T-cell (primary cell): ENCODE measurements at places on chromosomes 7 and 10.

GRCh38 chr7:134308548-134308947 lies 8.2 kb downstream of the SLC35B4 start:
- DNase-seq = no peak

GRCh38 chr10:74275755-74276290 lies 124.8 kb downstream of the ADK start:
- no peak for DNase-seq

DNA sequence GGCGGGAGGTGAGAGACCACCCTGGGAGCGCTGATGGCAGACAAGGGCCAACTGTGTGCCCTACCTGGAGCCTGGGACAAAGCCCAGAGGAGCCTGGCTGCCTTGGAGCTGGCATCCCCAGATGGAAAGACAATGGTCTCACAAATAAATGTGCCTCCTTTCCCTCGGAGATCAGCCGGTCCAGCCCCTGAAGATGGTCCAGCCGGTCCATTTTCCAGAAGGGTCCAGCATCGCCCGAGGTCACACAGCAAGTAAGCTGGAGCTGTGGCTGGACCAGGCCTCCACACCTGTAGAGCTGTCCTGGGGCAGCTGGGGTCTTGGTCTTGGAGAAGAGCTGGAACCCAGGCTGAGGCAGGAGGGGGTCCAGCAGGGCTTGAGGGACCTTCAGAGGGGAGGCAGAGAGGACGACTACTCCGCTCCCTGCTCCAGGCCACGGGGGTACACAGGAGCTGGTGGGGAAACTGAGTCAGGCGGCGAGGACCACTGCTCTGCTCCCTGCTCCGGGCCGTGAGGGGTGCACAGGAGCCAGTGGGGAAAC lies 3.6 kb downstream of the ELFN1 start:
- no peak for DNase-seq

DNA sequence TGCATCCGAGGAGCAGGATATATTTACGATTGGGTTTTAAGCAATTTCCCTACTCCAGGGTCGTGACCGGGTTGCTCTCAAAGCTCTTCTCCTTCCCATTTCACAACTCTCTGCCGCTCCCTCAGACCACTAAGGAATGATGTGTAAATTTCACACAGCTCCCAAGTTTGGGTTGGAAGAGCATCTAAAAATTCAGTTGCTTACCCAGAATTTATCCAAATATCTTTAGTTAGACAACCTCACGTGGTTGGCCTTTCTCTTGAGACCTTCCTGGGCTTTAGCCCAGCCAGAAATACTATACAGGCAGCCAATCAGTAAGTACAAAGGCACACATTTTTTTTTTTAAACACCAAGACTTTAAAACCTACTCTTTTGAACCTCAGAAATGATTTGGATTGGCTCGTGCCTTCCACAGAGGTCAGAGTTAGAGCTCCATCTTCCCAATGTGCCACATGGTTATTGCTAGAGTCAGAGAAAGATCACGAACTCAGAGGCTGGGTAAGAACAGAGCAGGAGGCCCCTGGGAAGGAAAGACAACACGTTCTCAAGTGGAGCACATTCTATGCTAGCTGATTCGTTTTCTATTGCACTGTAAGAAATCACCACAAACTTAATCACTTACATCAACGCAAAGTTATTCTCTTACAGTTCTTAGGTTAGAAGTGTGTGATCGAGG lies 335.4 kb upstream of the MGMT start:
- DNase-seq = no peak

DNA sequence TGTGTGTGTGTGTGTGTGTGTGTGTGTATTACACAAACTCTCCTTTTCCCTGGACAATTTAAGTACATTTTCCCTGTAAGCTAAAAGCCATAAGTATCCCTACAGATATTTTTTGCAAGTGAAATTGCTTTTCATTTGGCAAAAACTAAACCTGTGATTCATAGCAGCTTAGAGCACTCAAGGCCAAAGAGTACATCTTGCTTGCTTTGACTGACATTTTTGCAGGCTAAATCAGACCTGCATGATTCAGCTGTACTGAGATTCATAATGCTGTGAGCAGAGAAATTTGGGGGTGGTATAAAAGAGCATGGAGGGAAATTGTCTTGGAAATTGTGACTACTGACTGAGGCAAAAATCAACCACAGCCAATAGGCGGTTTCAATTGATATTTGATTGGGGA lies 500.4 kb downstream of the GFRA1 start:
- DNase-seq = no peak

GRCh38 chr7:140080919-140081318 lies 18.2 kb upstream of the PARP12 start:
- no peak for DNase-seq

- no peak for DNase-seq
Measured at GRCh38 chr7:74627661-74628411, 29.7 kb upstream of the GTF2I start.

DNA sequence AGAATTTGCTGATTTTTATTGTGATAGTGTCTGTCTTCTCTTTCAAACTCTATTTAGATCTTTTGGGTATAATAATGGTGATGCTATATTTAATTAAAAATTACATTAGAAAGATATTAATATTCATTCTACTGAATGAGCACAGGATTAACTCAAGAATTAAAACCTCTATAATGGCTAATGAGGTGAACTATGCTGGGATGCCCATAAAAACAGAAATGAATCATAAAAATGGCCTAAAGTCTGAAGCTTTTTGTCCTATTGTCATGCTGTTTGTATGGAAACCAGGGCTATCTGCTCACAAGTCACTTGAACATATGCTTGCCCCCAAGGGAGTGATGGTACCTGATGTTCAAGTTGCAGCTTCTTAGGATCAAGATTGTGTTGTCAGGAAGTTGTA lies 76.2 kb upstream of the ICA1 start:
- DNase-seq = no peak

DNA sequence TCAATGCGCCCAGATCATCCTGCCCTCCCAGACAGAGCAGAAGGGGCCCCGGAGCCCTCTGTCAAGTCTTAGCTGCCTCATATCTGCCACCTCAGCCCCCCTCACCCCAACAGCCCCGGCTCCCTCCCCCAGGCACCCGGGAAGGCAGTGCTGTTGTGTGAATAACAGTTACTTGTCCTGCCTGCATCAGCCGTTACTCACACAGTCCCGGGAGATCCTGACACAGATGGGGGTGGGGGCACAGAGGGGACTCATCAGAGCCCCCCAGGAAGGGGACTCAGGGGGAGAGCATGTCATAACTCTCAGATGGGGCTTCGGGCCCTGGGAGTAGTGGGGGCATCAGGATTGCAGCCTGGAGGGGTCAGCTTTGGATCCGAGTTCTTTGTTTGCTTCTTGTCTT lies 12.4 kb upstream of the SERPINE1 start:
- DNase-seq = no peak

DNA sequence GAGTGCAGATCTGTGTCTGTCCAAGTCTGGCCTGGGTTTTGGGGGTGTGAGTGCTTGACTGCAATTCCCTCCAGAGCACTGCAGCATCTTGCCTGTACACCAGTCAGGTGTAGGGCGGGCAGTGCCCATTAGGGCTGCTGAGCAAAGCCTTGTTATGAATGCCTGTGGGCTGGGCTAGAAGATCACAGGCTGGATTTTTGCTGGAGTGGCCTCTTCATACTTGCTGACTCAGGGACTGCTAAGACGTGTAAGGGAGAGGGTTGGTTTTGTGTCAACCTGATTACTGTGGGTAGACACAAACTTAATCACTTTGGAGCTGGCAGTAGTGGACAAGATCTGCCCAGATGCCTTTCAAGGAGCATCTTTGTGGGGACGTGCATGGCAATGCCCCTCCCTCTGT lies 29.6 kb downstream of the DMBT1 start:
- no peak for DNase-seq

DNA sequence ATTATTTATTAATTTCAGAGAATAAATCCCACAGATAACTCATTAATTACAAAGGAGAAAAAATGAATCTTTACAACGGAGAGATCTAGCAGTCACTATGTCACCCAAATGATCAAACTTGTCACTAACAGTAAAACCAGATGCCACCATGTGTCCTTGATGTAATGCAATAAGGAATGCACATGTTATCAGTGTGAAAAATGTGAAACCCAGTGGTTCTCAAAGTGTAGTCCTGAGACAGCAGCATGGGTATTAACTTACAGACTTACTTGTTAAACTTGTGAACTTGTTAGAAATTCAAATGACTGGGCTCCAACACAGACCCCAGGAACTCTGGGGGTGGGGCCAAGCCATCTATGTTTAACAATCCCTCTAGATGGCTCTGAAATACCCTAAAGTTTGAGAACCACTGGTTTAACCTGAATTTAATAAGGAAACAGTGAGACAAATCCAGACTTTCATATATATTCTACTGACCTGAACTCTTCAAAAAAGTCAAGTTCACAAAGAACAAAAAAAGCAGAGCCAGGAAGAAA lies 77.4 kb downstream of the RNLS start:
- DNase-seq = no peak

DNA sequence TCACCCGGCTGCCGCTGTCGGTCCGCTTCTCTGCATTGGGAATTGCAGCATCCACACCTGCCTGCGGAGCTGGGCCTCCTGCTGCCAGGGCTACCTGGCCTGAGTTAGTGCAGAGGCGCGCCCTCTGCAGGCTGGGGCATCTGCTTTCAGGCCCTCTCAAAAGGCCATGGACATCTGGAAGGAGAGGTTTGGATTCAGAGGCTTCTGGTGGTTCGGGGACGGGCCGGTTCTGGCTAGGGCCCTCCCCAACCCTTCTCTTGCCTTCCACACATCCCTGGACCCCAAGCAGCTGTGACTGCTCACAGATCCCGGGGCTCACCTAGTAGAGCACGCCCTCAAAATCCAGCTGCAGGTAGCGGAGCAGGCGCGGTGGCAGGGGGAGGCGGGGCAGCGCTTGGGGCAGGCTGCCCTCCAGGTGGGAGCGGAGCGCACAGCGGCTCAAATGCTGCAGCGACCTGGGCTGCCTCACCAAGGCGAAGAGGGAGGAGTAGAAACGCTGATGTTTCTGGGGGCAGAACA lies 8.4 kb upstream of the GBX1 start:
- no peak for DNase-seq

GRCh38 chr10:130066743-130067142 lies 43.9 kb downstream of the C10orf143 start:
- DNase-seq = no peak

- DNase-seq = no peak
Measured at GRCh38 chr10:113261161-113261560, 291.7 kb upstream of the HABP2 start.

- no peak for DNase-seq
Measured at GRCh38 chr10:113927440-113927839, 73.0 kb downstream of the NHLRC2 start.

DNA sequence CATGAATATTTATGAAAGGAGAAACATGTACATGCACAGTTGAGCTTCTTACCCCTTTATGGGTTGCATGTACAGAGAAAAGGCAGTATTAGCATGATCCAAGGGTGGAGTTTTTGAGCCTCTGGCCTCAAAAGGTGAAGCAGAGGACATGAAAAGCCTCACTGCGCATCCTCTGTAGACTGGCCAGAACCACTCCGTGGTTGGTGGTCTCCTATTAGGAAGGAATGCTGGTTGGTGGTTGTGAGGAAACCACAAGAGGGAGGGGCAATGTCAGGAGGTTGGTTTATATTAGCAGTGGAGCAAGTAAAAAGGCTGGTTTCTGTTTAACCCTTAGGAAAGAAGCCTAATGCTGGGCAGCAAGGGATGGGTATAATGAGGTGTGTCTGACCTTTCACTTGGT lies 37.5 kb downstream of the AHCYL2 start:
- DNase-seq = no peak

GRCh38 chr7:137985253-137985896 lies 16.5 kb downstream of the CREB3L2 start:
- no peak for DNase-seq

GRCh38 chr10:87619705-87620104 lies 40.0 kb upstream of the PAPSS2 start:
- no peak for DNase-seq

DNA sequence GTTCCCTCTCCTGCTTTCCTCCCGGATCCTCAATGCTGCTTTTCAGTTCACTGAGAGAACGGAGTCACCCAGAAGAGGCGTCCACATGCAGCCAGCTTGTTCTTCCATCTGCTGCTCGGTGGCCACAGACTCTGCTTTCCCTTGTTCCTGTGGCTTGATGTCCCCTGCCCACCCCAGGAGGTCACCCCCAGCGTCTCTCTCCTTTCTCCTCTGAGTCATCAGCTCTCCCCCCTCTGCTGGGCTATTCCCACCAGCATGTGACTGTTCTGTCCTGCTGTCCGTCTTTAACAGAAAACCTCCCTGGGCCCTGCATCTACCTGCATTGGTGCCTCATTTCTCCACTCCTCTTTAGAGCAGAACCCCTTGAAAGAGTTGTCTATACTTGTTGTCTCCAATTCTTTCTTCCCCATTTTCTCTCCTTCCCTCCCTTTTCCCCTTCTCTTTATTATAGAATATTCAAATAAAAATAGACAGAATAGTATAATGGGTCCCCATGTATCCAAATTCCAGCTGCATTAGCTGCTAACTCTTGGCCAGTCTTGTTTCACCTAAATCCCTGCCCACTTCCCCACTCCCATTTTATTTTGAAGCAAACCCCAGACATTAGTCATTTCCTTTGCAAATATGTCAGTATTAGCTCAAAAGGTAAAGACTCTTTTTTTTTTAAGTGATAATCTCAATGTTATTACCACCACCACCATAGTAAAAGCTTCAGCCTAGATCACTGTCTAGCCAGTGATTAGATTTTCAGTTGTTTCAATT lies 4.1 kb downstream of the ZNF282 start:
- no peak for DNase-seq

DNA sequence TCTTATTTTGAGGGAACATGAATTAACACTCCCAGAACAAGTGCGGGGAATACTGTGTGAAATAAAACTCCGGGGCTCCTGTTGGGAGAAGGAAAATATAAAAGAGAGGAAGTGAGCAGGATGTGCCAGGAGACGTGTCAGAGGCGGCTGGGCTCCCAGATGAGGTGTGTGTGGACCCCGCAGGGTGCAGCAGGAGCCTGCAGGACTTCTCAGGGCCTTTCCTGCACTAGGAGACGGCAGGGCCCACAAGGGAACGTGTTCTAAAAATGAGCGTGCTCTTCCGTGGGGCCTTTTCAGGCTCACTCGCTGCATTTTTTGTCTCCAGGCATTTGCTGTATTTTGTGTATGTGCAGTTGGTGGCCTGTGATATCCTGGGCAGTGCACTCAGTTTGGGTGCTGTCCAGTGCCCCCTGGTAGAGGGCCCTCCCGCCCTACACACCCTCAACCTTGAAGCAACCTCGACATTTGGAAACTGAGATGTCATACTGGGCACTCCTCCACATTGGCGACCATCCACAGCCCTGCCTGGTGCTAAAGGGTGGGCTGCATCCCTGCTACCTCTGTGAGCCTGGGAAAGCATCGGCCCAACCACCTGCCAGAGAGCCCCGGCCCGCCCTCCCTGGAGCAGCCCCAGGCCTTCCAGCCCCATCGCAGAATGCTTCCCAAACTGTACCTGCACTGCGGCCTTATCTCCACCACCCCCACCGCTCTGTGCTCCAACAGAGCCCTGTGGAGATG lies 35.2 kb upstream of the EN2 start:
- no peak for DNase-seq

- no peak for DNase-seq
Measured at GRCh38 chr7:134712196-134712595, 65.5 kb downstream of the BPGM start.

DNA sequence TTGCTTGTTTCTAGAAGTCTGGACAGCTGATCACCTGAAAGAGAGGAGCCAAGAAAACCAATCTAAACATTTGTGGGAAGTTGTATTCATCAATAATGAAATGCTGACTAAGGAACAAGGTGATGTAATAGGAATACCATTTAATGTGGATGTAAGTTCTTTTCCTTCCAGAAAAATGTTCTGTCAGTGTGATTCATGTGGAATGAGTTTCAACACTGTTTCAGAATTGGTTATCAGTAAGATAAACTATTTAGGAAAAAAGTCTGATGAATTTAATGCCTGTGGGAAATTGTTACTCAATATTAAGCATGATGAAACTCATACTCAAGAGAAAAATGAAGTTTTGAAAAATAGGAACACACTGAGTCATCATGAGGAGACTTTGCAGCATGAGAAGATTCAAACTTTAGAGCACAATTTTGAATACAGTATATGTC lies 39.8 kb upstream of the ZNF37A start:
- DNase-seq = no peak
